Activated CD8-positive, alpha-beta memory T cell treated with anti-CD3 and anti-CD28 coated beads for 4 hours (primary cell): ENCODE measurements at places on chromosomes 3 and 15.

- DNase-seq = no peak
Measured at GRCh38 chr3:32398531-32398930, 6.9 kb downstream of the CMTM7 start.

GRCh38 chr3:59774634-59775033, 724.8 kb upstream of the CFAP20DC start:
- DNase-seq = no peak

DNA sequence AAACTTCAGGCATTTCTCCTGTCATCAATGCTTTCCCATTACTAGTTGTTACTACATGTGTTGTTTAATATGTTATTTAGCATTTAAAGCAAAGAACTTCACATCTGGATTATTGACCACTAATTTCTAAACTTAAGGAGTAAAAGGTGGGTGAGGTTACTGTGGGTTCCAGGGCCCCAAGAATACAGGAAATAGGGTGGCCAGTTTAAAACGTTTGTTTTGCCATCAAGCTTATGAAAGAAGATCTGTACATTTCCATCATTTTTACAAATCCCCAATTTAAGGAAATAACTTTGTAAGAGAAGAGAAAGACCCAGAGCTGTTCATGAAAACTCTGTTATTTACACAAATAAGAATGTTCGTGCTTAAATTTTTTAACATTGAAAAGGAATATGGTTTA, 54.5 kb upstream of the ACKR4 start:
- DNase-seq = no peak

DNA sequence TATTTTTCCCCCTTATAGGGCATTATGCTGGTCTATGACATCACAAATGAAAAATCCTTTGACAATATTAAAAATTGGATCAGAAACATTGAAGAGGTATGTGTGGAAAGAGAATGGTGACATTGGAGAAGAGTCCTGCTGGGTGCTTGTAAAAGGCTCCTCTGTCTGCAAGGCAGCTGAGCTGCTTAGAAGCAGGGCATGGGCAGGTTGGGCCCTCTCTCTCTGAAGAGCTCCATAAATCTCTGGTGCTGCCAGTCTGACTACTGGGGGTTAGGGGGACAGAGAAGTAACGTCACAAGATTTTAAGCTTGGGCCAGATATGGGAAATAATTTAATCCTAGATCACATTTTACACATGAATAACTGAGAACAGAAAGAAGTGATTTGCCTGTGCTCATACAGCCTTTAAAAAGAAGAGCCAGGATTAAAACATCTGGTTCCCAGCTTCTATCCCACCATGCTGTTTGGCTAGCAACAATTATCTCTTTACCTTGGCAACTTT, 21.9 kb upstream of the APH1B start:
- no peak for DNase-seq

DNA sequence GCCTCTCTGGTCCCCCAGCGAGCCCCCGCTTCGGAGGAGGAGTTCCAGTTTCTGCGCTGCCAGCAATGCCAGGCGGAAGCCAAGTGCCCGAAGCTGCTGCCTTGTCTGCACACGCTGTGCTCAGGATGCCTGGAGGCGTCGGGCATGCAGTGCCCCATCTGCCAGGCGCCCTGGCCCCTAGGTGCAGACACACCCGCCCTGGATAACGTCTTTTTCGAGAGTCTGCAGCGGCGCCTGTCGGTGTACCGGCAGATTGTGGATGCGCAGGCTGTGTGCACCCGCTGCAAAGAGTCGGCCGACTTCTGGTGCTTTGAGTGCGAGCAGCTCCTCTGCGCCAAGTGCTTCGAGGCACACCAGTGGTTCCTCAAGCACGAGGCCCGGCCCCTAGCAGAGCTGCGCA, 3.5 kb downstream of the PML start:
- no peak for DNase-seq

- DNase-seq = no peak
Measured at GRCh38 chr3:123379041-123379830, 69.7 kb downstream of the ADCY5 start.

GRCh38 chr3:130412991-130413560, 67.6 kb downstream of the COL6A5 start:
- no peak for DNase-seq

DNA sequence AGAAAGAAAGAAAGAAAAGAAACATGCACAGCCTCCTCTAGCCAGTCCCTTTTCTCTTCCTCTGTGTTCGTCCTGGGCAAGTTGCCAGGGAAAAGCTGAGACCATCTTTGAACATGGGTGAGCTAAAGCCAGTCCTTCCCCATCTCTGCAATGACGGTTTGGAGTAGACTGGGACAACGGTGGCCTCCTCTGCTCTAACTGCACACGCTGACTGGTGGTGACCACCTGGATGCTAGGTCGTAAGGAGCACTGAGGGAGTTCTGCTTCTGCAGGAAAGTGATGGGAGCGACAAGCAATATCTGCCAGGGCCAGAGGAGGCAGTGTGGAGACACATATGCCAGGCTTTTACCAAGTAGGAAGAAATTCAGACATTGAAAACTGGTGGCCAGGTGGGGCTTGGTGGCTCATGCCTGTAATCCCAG, 111.7 kb downstream of the NUP210 start:
- DNase-seq = no peak

DNA sequence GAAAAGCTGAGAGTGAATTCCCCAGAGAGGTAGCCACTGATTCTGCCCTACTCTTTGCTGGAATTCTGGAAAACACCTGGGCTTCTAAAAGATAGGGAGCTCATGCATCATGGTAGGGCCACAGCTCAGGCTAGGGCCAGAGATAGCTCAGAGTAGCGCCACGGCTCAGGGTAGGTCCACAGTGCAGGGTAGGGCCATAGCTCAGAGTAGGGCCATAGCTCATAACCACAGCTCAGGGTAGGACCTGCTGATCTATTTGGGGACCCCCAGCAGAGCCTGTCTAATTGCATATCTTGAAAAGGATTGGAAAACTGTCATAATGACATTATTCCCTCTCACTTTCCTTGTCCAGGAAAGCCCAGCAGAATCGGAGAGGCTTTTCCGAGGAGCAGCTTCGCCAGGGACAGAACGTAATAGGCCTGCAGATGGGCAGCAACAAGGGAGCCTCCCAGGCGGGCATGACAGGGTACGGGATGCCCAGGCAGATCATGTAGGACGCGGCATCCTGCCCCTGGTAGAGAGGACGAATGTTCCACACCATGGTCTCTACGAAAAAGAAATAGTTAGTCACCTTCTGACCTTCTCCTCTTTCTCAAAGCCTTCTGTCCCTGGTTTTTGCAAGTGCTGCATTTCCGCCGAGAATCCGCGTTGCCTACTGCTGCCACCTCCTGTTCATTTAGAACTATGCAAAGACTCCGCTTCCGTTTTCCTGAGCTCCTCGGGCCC, 14.5 kb downstream of the TAGLN3 start:
- DNase-seq = no peak

DNA sequence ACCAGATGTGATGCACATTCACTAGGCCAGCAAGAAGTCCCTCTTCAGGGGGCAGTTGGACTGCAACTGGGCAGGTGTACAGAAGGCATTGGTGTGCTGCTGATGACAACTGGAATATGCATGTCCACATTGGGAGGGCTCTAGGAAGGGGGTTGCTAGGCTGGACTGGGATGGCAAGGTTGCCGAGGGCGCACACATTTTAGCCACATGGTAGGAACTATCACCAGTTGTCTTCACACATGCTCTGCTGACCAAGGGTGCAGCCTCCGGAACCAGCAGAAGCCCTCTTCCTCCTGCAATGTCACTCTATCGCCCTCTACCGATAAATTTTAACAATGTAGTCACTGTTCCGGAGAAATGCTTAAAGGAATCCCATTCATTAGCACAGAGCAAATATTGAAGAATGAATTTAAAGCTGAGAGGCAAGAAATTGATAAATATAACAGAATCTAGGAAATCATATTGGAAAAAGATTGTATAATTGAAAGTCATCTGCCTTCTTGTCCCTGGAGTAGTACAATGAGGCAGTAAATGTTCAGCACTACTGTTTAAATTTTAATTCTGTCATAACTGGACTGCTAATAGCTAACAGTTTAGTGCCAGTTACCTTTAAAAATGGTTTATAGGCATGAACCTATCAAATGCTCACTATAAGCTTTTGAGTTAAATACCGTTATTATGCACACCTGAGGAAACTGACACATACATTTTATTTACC, 22.6 kb upstream of the LYSMD4 start:
- DNase-seq = no peak

- DNase-seq = no peak
Measured at GRCh38 chr15:57216288-57216687, 160.0 kb upstream of the CGNL1 start.

DNA sequence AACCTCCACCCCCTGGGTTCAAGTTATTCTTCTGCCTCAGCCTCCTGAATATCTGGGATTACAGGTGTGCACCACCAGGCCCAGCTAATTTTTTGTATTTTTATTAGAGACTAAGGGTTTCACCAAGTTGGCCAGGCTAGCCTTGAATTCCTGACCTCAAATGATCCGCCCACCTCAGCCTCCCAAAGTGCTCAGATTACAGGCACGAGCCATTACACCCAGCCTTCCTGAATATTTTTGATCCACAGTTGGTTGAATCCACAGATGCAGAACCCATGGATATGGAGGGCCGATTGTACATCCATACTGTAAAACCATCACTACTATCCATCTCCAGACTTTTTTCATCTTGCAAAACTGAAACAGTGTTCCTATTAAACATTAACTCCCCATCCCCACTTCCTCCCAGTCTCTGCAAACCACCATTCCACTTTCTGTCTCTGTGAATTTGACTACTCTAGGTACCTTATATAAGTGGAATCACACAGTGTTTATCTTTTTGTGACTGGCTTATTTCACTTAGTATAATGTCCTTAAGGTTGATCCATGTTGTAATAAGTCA, 8.2 kb upstream of the TMEM62 start:
- DNase-seq = no peak

DNA sequence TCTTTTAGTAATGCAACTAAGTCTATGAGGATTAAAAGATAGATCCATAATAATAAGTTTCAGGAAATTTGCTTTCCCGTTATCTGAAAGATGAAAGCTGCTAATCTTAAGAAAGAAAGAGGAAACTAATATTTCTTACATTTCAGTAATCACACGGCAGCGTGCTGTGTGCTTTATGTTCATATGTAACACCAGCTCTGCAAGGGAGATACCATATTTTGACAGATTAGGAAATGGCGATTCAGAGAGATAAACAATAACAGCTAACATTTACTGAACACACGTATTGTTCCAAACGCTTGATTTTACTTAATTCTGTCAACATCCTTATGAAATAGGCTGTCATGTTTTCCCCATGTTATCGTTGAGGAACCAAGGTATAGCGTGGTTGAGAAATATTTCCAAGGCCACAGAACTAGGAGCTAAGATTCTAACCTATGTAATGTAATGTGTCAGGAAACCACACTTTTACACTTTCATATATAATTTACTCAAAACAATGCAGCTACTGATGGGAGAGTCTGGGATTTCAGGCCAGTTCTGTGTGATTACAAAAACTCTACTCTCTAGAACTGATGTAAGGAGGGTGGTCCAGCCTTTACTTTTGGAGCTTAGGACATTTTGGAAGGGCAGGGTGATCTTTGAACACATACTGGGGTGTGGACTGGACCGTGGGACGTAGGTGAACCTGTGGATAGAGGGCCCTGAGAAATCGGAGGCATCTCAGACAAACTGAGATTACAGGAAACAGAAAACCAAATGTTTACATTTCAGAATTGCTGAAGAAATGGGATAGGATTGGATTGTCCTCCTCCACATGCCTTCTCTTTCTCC, 100.6 kb downstream of the IL1RAP start:
- no peak for DNase-seq

DNA sequence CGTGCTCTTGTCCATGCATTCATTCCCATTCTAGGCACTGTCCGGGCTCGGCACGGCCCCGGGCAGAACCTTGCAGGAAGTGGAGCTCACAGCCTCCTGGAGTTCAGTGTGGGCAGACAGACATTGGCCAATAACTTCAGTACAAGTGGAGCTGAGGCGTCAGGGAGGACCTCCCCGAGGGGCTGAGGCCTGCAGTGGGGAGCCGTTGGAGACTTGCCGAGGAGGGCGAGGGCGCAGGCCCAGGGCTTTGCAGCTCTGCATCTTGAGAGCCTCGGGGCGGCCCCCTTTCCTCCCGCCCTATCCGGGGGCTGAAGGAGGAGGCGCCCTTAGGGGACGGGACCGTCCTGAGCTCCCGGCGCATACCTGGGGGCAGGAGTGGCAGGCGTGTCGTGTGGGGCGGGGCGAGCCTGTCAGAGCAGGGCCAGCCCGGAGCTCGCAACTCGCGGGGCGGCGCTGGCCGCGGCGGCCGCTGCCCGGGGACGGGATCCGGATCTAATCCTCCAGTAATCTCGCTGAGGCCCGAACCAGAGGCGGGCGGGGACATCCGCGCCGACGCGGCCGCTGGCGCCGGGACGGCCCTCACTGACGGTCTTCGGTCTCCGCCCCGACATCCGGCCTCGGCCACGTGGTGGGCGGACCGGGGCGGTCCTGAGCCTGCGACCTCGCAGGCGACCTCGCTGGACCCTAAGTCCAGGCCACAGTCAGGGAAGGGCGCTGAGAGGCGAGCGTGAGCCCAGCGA, at the start of gene ACY1:
Gene ACY1, plus strand, starts transcription at position 698 of the 740 bp plus-strand sequence. CDS start 530 bp downstream, outside the sequence.
- DNase-seq = peak; percentile 42

GRCh38 chr3:24401090-24401810, 93.4 kb downstream of the THRB start:
- no peak for DNase-seq

DNA sequence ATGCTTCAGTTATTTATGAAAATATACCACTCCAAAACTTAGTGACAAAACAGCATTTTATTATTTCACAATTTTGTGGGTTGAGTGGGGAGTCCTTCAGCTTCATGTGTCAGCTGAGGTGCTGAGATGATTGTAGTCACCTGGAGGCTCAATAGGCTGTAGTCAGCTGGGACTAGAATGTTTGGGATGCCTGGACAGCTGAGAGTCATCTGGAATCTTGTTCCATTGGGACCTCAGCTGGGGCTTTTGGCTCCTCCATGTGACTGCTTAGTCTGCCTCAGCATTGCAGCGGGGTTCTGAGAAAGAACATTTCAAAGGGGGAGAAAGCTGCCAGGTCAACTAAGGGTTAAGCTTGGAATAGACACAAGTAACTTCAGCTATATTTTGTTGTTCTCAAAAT, 13.4 kb downstream of the STT3B start:
- DNase-seq = no peak

DNA sequence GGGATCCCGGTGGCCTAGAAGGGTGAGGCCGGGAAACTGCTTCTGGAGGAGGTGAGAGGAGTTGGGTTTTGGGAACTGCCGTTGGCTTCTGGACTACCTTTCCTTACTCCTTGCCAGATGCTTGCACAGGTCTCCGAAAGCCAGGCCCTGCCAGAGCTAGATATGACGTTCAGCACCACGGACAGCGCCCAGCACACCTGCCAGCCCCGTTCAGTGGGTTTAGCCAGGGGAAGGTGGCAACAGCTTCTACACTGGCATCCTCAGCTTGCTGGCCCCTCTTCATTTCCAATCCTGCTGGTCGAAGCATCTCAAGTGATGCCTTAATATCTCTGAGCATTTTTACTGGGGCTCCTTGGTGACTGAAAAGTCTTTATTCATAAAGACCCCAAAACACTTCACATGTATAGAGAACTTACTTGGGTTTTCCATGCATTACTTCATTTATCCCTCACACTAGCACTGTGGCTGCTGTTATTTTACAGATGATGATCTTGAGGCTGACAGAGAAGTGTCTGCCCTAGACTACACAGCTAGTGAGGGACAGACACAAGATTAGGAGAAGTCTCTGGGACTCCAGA, 21.9 kb downstream of the HCN4 start:
- peak; percentile 14 for DNase-seq
